ENCODE measurements at places on chromosomes 13 and 19.

- peak; percentile 12 for DNase-seq
Measured at GRCh38 chr19:49997709-49998108, 27.5 kb downstream of the VRK3 start.

- no peak for DNase-seq
Measured at GRCh38 chr13:34931572-34931971, 10.5 kb upstream of the NBEA start.

- no peak for DNase-seq
Measured at GRCh38 chr13:114174529-114174961, 4.5 kb upstream of the CFAP97D2 start.

GRCh38 chr13:33686772-33687480 is 131.0 kb upstream of the RFC3 start:
- no peak for DNase-seq

DNA sequence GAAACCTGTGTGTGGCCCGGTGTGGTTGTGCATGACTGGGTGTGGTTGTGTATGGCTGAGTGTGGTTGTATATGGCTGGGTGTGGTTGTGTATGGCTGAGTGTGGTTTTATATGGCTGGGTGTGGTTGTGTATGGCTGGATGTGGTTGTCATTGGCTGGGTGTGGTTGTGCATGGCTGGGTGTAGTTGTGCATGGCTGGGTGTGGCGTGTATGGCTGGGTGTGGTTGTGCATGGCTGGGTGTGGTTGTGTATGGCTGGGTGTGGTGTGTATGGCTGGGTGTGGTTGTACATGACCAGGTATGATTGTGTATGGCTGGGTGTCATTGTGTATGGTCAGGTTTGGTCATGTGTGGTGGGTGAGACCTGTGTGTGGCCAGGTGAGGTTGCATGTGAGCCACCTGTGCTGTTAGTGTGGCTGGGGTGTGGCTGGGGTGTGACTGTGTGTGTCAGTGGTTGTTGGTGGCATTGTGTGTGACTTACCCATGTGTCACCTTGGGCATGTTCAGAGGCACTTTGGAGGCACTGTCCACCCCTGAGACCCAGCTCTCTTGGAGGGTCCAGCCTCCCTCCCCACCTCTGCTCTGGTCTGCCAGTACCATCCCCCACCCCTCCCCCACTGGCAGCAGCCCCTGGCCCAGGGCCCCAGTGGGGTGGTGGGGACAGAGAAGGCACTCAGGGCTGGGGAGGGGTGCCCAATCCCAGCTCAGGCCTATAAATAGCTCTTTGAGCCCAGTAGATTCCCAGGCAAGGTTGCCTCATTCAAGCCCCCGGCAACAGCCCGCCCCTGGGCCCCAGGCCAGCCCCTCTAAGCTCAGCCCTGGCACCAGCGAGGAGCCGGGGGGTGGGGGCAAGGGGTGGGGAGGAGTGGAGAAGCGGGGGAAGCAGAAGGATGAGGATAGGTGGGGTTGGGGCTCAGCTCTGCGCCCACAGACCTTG is 3.9 kb upstream of the NCAN start:
- no peak for DNase-seq

- no peak for DNase-seq
Measured at GRCh38 chr19:14318873-14319272, 62.4 kb upstream of the ADGRE5 start.

DNA sequence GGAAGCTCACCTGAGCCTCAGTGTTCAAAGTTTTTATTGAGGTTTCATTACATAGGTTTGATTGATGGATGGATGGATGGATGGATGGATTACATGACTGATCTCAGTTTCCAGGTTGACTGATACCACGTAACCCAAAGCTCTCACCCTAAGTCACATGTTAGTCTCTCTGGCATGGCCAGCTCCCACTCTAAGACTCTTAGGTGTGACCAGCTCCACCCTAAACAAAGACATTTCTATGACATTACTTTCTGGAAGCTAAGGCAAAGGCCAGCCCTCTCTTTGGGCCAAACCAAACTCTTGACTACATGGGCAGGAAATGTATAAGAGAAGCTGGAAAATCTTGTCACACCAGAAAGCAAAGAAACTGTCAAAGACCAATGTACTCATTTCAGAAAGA is 28.6 kb downstream of the POLR1D start:
- DNase-seq = no peak

GRCh38 chr13:46745706-46746105 is 51.3 kb downstream of the ESD start:
- DNase-seq = no peak

GRCh38 chr13:44148159-44148914 is 225.3 kb upstream of the SERP2 start:
- DNase-seq = no peak

DNA sequence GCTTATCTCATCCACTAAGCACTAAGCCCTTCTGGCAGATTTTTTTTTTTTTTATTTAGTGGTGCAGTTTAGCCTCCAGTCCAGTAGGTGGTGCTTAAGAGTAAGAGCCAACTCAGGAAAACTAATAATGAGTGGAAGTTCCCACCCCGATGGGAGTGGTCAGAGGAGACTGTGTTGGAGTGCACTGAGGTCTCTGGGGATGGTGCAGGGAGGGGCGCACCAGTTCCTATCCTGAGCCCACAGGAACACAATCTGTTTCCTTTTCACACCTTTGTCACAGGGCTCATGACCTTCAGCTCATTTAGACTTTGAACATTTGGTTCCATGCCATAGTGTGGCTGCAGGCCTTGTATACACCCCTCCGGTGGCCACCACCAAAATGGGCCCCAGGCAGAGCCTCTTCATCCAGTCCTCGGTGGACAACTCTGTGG is 367.4 kb downstream of the SPRY2 start:
- DNase-seq = no peak

- DNase-seq = no peak
Measured at GRCh38 chr13:52925775-52926285, 77.4 kb upstream of the PCDH8 start.

DNA sequence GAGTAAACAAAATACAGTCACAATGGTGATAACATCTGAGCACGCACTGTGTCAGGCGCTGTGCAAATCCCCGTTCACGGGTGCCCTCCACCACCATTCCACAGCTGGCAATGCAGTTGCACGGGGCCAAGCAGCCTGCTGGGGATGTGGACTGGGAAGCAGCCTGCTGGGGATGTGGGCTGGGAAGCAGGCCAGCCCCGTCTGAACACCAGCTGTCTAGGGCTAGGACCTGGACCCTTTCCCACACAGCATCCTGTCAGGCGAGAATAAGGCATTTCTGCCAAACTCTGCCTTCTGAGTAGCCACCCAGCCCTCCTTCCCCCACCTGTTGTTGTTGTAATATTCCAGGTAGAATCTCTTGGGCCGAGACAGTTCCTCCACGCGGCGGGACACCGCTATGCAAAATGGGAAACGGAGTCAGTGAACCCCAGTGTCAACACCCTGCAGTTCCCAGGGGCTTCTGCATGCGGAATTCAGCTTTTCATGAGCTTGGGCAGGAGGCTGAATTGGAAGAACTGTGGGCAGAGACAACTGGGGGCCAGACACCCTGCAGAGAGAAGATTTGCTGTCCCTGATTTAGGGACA is 27.8 kb upstream of the MIER2 start:
- DNase-seq = no peak

- no peak for DNase-seq
Measured at GRCh38 chr13:101985321-101985720, 416.5 kb downstream of the FGF14 start.

GRCh38 chr13:101152184-101152583 is 264.1 kb downstream of the NALCN start:
- DNase-seq = no peak

- no peak for DNase-seq
Measured at GRCh38 chr19:35438527-35438926, 9.5 kb upstream of the FFAR2 start.

Data from naive B cell (primary cell).